ENCODE measurements at places on chromosomes 7 and 10.
A peak's percentile ranks its signal among the peaks of the same experiment; 100 is the strongest.

GRCh38 chr7:132783824-132784223 lies 207.6 kb upstream of the PLXNA4 start:
- peak; percentile 80 for DNase-seq

DNA sequence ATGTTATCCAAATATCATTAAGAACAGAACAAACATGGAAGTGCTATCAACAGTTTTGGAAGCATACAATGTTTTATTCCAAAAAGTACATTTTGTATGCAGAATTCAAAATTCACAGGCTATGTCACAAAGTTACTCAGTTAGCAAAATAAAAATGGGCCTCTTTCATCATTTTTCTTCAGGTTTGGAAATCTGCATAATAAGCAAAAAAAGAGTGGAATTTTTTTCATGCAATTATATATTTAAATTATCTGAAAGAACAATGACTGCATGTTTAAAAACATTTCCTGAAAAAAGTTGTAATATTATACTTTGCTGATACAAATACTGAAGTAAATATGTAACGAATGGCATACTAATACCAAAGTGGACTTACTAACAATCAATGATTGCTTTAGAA lies 161.2 kb upstream of the MBL2 start:
- no peak for DNase-seq

GRCh38 chr10:124680675-124681074 lies 63.5 kb downstream of the FAM53B start:
- no peak for DNase-seq

DNA sequence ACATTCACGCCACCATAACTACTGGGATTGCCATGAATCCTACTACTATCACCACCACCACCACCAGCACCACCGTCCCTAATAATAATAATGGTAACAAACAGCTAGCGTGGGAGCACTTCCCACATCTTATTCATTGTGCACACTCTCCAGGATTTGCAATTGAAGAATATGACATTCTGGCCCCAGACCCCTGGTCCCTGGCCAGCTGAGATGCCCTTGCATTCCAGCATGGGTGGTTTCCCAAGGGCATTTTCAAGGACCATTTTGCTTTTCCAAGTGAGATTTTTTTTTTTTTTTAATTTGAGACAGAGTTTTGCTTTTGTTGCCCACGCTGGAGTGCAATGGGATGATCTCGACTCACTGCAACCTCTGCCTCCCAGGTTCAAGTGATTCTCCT lies 14.7 kb downstream of the CTBP2 start:
- no peak for DNase-seq

DNA sequence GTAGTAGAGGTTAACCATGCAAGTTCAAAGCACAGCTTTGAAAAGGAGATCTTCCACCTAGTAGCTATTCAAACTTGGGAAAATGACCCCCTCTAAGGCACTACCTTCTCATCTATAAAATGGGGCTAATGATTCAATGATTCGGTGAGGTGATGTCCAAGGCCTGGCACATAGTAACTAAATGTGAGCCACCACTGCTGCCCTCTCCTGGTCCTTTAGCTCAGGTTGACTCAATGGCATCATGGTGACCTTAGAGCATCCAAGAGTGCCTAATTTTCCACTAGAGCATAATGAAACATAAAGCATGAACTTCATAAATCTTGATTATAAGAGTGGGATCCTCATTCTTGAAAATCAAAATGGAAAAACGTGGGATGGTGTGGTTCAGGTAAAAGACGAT lies 16.3 kb upstream of the PLCE1 start:
- DNase-seq = no peak

- no peak for DNase-seq
These were observed 472.8 kb upstream of the ADARB2 start for GRCh38 chr10:2210088-2210487.

GRCh38 chr7:111958896-111959295 lies 247.3 kb downstream of the DOCK4 start:
- DNase-seq = peak; percentile 6

DNA sequence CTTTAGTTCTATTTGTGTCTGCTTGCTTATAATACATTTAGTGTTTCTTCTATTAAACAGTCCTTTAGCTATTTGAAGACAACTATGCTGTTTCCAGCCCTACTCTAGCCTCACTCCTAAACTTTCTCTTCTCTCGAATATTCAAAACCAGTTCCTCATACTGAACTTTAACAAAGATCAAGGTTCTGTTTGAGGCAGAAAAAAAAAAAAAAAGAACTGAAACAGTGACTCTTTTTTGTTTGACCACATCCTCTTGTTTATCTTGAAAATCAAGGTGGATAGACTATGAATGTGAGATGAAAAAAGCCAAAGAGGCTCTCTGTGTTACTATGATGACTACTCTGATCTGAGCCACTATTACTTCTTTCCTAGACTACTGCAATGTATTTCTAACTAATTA lies 154.3 kb downstream of the ZNF365 start:
- no peak for DNase-seq

DNA sequence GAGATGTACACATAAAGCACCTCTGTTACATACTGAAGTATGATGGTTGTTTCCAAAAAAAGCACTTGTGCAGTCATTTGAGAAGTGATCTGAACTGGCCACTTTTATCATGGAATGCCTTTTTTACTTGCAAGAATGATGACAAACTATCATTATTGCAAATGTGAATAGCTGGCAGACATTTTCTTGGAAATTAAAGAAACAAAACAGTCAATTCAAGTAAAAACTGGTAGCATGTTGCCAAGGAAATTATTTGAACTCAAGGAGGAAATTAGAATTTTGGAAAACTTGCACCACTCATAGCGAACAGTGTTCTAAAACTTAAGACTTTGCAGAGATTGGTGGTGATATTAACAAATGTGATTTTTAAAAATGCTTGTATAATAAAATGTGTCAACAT lies 6.6 kb downstream of the RHEB start:
- DNase-seq = no peak

DNA sequence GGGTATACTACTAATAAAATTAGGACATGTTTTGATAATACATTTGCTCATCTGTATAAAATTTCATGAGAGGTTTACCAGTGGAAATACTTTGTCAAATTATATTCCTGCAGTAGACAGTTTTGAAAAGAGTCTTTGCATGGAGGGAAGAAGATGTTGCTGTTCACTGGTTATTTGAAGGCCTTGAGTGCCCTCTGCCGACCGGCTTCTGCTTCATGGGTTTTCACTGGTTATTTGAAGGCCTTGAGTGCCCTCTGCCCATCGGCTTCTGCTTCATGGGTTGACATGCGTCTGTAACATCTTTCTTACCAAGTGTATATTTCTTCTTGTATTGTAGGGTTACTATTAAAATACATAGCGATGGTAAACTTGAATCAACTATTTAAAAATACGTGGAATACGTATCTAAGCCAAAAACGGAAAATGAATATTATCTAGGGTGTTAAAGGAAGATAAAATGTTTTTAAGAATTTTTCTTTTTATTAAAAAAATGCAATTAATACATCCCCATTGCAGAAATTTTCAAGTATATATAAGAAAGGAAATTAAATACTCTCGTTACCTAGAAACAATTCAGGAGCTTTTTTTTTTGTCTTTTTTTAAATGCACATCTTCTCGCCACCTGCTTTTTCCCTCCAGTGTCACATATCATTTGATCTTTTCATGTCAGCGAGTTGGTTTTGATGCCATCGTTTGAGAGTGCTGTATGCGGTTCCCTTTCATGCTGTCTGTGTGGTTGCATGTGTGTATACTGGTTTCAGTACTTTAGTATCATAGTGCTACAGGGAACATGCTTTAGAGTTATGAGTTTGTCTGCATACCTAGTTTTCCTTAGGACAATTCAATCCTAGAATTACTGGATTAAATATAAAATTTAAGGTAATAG lies 73.4 kb downstream of the SHH start:
- DNase-seq = peak; percentile 74

GRCh38 chr10:9875353-9875752 lies 1142.3 kb upstream of the CELF2 start:
- DNase-seq = no peak

GRCh38 chr10:53977267-53977666 lies 823.8 kb downstream of the PCDH15 start:
- DNase-seq = no peak

DNA sequence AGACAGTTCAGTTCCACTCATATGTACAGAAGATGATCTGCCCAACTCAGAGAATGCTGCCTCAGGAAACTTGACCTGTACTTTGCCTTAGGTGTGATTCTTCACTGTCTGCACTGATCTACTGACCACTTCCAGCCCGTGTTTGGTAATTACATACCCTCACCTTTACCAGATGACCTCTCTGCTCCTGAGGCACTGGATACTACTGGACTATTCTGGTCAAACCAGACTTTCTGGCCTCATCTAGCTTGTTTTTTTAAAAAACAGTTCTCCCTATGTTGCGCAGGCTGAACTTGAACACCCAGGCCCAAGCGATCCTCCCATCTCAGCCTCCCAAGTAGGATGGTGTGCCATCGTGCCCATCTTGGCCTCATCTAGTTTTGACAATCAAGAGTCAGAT lies 26.2 kb downstream of the IDE start:
- no peak for DNase-seq

- DNase-seq = peak; percentile 82
These were observed 1.3 kb downstream of the ITPRIP start for GRCh38 chr10:104336821-104337467.

DNA sequence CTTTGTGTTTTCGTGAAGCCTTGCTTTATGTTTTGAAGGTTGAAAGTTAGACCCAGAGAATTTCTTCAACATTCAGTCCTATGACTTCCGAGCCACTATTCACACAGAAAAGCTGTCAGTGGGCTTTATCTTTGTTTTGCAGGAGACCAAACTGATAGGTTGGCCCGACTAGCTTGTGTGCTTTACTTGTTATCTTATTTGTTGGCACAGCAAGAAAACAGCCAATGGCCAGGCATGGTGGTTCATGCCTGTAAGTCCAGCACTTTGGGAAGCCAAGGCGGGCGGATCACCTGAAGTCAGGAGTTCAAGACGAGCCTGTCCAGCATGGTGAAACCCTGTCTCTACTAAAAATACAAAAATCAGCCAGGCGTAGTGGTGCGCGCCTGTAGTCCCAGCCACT lies 16.0 kb upstream of the GDI2 start:
- DNase-seq = no peak

DNA sequence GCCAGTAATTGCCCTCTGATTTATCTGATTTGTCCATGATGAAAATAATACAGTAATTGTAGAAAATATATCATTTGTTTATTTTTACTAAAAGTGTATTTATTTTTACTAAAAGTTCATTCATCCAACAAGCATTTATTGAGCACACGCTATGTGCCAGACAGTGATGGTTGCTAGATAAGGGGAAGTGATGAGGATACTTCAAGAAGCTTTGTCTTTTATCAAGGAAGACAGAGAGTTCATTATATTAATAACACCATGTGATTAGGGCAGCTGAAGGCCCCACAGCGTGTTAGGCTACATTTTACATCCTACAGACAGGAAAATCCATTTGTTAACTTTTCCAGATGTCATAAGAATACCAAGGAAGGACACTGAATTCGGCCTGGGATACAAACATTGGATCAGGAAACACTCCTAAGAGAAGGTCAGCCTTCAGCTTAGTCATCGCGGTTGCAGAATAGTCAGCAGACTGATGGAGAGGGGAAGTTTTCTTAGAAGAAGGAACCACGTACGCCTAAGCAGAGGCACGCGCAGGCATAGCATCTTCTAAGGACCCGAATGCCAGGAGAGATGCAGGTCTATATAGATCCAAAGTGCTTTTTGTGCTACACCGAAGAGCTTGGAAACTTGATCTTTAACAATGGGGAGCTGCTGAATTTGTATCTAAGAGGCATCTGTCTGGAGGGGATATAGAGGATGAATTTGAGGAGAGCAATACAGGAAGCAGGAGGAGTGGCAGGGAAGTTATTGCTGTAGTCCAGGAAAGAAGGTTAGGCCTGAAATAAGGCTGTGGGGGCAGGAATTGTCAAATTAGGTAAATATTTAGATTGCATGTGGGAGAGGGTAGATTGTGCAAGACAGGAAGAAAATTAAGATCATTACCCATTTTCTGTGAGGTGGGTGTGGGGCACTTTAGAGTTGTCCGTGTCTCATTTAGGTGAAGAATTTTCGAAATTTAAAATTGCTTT lies 85.7 kb downstream of the LRGUK start:
- peak; percentile 1 for DNase-seq

DNA sequence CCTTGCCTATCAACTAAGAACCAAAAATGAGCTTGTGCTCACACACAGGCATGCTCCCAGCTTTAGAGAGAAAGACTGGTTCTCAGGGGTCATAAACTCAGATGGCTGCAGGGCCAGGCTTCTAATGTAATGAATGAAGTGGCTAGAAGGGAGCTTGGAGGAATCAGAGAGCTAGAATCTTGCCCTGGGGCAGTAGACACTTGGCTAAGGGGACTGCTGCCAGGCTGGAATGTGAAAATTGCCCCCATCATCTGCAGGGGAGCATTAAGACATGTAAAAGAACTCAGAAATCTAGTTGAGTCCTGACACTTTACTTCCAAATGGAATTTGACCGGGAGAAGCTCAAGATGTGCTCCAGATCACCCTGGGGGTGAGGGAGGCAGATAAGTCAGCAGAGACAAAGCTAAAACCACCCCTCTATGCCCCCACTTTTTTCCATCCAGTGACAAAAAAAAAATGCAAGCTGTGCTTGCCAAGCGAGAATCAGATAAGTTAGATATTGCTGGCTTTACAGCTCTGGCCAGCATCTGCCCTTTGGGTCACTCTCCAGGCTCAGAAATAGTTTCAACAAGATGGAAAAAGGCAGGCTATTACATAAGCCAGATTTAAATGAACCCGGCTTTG lies 2.3 kb upstream of the SLC16A9 start:
- no peak for DNase-seq

- peak; percentile 38 for DNase-seq
These were observed 703.5 kb upstream of the SEMA3D start for GRCh38 chr7:85890244-85890811.

- peak; percentile 8 for DNase-seq
These were observed 380.4 kb upstream of the ZMIZ1 start for GRCh38 chr10:78688230-78688900.

GRCh38 chr10:124674768-124675222 lies 69.4 kb downstream of the FAM53B start:
- DNase-seq = no peak

DNA sequence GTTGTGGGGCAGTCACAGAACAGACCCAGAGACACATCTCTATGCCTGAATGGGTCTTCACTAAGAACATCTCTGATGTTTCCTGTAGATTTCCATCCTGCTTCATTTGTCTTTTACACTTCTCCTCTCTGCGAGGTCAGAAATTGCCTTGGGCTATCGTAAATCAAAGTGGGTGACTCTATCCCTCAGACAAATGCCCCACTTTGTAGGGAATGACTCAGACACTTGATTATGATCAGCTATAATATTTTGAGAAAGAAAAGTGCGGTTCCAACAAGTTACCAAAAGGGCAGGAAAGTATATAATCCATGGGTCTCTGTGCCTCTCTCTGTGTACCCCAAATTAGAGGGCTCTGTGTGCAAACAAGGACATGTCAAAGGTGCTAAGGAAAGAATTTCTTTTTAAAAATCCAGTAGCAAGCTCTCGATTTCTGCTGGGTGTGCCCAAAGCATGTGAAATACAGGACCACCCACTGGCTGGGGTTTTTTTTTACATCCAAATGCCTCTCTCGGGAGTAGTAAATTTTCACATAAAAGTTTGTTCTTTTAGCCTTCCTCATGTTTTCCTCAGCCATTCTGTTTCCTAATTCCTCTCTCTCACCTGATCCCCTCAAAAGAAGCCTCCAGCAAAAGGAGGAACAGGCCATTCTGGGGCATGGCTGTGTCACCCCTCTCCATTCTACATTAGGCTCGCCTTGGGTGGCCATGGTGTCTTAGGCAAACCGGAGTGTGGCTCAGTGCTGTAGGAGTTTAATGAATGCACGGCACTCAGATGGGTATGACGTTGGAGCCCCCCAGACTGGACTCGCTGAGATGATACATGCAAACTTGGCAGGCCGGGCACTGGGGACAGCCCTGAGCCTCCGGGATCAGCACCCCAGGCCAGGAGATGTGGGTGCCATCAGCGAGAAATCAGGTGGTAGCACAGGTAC lies 6.3 kb upstream of the OPN4 start:
- no peak for DNase-seq
